ENCODE measurements at places on chromosomes 4 and X.

DNA sequence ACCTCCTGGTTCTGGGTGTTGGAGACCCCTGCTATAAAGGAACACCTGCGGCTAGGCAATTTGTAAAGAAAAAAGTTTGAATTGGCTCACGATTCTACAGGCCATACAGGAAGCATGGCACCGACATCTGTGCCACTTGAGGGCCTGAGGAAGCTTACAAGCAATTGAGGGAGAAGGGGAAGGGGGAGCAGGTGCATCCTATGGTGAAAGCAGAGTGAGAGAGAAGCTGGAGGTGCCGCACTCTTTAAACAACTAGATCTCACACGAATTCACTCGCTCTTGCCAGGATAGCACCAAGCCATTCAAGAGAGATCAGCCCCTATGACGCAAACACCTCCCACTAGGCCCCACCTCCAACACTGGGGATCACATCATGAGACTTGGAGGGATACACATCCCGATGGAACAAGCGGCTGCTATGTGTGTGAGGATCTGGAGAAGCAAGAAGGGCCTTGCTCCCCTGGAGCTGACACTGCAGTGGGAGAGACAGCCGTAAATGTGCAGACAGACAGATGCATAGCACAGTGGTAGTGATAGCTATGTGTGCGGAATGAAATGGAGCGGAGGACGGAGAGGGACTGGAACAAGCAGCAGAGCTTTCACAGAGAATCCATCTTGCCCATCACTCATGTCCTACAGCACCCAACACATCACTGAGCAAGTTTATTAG lies 60.7 kb upstream of the HELT start:
- H3K27ac ChIP-seq: no peak overlapping the region
- no peaks in the 10 kb centered on the region for H3K27me3 ChIP-seq
- no peak for DNase-seq
- H3K4me1 ChIP-seq: no peaks in the 10 kb centered on the region

DNA sequence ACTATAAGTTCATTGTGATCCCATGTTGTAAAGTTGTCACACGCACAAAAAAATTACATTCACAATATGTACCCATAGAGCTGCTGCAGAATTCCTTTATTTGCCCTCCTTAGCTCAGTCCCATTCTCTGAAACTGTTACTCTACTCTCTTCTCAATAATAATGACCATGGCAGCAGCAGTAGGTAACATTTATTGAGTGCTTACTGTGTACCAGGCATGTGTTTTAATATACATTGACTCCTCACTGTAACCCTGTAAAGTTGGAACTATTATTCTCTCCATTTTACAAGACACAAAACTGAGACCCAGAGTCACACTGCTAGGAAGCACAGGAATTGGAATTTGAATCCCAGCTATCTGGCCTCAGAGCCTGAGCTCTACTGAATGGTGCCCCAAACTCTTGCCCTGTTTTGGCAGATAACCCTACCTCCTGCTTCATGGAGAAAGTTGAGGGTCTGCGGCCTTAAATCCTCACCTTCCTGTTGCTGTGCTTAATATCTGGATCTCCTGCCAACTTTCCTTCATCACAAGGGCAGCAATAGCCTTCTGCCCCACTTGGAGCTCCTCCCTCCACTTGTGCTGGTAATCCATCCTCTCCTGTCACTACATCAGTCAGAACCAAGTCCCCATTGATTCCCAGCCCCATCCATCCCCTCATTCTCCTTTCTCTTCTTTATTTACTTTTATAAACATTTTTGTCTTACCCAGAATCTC lies 20.8 kb downstream of the GK start:
- no peaks in the 10 kb centered on the region for H3K36me3 ChIP-seq
- no peaks in the 10 kb centered on the region for H3K4me1 ChIP-seq
- no peak overlapping the region for H3K27ac ChIP-seq

DNA sequence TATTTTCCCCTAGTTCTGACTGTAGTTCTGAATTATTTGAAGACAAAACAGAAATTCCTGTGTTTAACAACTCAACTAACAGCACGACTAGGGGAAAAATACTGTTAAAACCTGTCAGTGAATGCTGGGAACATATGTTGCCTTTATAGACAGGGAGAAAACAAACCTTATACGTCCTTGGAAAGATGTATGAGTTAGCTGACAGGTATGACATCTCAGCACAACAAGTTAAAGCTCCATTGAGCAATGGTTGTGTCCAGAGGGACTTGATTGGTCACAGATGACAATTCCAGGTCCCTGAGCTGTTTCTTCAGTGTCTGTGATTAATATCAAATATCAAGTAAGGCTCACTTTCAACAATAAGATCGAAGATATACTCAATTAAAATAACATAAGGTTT lies 58.2 kb upstream of the DDIT4L start:
- no peaks in the 10 kb centered on the region for H3K27me3 ChIP-seq
- no peaks in the 10 kb centered on the region for H3K4me1 ChIP-seq
- H3K4me3 ChIP-seq: no peak overlapping the region
- no peak overlapping the region for H3K27ac ChIP-seq
- no peak for DNase-seq

DNA sequence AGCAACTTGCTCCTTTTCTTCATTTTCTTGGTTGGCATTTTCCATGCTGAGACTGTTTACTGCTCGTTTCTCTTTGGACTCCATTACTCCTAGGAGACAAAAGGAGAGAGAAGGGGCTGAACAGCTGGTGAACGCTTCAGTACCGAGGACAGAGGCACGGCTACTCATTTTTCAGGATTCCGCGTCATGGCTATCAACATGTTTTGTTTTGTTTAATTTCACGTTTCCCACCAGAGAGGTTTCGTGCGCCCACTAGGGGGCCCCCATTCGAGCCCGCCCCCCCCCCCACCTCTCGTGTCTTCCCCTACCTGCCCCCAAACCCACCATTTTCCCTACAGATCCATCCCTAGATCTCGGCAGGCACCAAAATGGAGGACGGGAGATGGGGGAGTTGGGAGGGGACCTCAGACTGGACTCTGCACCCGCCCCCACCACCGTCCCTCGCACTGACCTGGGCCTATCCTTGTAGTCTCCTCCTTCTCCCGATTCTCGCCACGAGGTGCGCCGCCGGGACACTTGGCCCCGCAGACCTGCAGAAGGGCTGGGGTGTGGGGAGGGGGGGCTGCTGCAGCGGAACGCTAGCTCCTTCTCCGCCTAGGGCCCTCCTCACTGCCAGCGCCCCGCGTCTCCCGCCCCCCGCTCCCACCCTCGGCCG lies 653 bp downstream of the BEX1 start:
- DNase-seq: no peak
- H3K27ac ChIP-seq: no peak overlapping the region
- H3K4me1 ChIP-seq: no peaks in the 10 kb centered on the region
- no peaks in the 10 kb centered on the region for H3K36me3 ChIP-seq
- H3K4me3 ChIP-seq: no peak overlapping the region

DNA sequence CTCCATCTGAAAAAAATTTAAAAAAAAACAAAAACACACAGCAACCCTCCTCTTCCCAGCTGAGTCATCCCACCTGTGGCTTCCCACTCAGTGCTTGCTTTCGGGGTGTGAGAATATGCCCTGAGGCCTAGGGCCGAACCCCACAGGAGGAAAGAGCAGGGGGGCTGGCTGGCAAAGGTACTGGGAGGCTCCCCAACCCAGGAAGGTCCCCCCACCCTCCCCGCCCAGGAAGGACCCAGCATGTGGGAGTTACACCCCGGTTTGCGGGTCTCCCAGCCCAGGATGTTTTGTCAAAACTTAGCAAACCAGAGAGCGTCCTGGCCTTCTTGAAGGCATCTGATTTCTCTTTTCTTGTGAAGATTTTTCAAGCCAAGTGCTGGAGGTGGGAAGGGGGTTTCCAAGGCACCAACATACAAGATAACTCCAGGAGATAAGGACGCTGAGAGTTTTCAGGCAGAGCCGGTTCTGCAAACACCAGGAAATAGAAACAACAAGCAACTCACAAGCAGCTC lies 25.7 kb upstream of the CSF2RA start:
- H3K4me3 ChIP-seq: no peak overlapping the region
- peaks cover 36% of the 10 kb centered on the region for H3K4me1 ChIP-seq
- no peaks in the 10 kb centered on the region for H3K36me3 ChIP-seq

- DNase-seq: no peak
- H3K4me3 ChIP-seq: no peak overlapping the region
- H3K27ac ChIP-seq: no peak overlapping the region
- H3K4me1 ChIP-seq: no peaks in the 10 kb centered on the region
- H3K36me3 ChIP-seq: no peaks in the 10 kb centered on the region
- no peaks in the 10 kb centered on the region for H3K27me3 ChIP-seq
Observed at GRCh38 chr4:88251924-88252323, 32.4 kb downstream of the PPM1K start.

DNA sequence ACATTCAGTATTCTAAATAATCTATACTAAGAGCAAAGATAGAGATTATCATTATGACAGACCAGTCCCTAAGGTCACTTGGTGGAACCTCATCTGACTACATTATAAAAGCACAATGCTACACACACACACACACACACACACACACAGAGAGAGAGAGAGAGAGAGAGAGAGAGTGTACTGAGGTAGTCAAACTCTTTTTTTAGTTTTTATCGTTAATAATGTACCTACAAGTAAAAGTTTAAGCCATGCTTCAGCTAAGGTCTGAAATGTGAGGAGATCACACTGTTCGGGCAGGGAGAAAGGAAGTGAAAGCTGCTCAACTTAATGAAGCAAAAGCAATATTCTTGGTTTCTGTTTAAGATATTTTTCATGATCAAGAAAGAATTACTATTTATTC lies 75.8 kb upstream of the CCDC160 start:
- H3K4me3 ChIP-seq: no peak overlapping the region
- H3K27ac ChIP-seq: no peak overlapping the region
- H3K27me3 ChIP-seq: no peaks in the 10 kb centered on the region

DNA sequence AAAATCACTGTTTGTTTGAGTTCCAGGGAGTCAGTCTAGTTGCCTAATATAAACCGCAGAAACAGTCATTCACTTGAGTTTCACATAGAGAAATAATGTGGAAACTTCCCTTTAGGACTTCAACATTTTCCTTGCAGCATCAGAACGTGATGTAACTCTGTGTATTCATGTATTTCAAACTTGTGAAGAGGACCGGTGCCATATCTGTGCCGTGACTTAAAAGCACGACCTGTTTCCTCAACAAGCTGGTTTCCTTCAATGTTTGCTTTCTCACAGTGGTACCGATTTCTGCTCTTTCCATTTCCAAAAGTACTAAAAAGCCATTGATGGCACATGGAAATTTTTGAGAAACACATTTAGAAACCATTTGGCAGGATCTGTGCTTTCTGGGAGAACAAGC lies 166.6 kb upstream of the RAPGEF2 start:
- H3K36me3 ChIP-seq: no peaks in the 10 kb centered on the region
- H3K4me1 ChIP-seq: no peaks in the 10 kb centered on the region
- DNase-seq: no peak
- peaks cover 4% of the 10 kb centered on the region for H3K27me3 ChIP-seq
- no peak overlapping the region for H3K4me3 ChIP-seq
- no peak overlapping the region for H3K27ac ChIP-seq

DNA sequence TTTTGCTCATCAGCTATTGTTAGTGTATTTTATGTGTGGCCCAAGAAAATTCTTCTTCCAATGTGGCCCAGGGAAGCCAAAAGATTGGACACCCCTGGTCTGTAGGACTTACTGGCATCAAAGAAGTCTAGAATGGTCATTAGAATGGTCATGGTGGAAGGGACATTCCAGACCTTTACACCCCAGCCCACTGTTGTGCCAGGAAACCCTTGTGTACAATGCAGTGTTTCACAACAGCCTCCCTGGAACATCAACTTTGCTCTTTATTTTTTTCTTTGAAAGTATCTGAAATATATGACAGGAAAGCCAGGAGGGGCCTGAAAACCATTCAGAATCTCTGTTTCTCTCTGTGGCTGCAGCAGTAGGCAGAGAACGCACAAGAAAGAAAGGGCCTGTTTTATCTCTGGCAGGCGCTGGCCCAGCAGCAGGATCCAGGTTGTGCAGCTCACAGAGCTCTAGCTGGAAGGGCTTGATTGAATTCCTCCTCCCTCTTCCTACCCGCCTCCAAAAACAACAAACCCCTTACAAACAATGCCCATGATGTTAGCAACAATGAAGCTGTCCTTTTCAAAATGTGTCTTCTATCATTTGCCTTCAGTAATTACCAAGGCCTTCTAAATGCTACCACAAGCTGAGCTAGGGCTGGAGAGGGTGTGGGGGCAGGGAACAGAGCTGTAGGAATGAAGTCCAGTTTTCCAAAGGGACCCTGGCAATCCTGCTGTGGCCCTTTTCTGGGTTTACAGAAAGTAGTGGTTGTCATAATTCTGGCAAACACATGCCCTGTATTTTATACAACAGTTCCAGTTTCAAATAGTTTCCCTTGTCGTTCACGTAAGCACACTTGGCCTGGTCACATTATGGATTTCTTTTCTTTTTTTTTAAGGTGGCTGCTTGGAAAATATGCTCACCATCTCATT lies 32.3 kb upstream of the TFDP3 start:
- H3K27me3 ChIP-seq: no peaks in the 10 kb centered on the region
- H3K27ac ChIP-seq: no peak overlapping the region
- DNase-seq: no peak
- H3K36me3 ChIP-seq: no peaks in the 10 kb centered on the region
- no peaks in the 10 kb centered on the region for H3K4me1 ChIP-seq

DNA sequence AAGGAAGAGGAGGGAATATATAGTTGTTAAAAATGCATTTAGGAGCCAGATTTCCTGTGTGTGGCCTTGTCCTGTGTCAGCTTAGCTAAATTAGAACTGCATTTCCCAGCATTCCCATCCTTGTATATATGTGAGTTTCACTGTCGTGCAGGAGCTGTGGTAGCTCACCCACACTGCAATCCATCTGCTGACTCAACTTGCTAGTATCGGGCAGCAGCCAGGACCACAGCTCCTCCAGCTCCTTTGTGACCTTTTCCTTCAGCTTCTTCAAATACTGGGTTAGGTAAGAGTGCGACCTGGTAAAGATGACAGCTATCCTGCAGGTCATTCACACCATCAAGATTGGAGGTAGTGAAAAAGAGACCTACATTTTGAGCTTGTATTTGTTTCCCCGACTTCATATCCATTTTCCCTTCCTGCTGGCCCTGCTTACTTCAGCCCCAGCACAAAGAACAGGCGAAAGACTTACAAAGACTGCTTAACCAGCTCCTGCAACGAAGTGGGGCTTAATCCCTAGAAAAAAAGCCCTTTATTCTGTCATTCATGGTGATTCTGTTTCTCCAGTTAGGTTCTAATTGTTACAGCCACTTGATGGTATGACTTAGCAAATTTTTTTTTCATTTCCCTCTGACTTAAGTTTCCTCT lies 11.4 kb downstream of the ASIC5 start:
- no peaks in the 10 kb centered on the region for H3K4me1 ChIP-seq
- no peaks in the 10 kb centered on the region for H3K27me3 ChIP-seq
- H3K36me3 ChIP-seq: no peaks in the 10 kb centered on the region
- no peak for DNase-seq
- H3K4me3 ChIP-seq: no peak overlapping the region
- H3K27ac ChIP-seq: no peak overlapping the region

DNA sequence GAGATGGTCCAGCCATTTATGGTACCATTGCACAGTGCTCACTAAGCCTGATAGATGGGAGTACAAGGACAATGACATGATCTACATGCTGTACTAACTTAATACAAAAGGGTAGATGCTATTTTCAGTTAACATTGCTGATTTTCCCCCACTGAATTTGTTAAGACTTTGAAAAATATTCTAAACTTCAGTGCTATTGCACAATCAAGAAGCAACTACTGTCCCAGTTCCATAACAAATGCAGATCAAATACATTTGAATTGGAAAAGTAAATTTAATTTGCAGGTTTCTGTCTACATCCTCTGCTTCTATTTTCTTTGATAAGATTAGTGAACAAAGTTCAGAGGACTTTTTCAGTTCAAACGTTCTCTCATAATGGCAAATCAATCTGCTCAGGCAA lies 366.8 kb upstream of the FGF13 start:
- no peaks in the 10 kb centered on the region for H3K4me1 ChIP-seq
- no peaks in the 10 kb centered on the region for H3K27me3 ChIP-seq
- DNase-seq: no peak
- H3K27ac ChIP-seq: no peak overlapping the region
- no peaks in the 10 kb centered on the region for H3K36me3 ChIP-seq

GRCh38 chr4:8409264-8410065 lies 31.1 kb downstream of the ACOX3 start:
- H3K27ac ChIP-seq: peak overlapping the region; percentile 61
- H3K4me3 ChIP-seq: no peak overlapping the region
- H3K27me3 ChIP-seq: no peaks in the 10 kb centered on the region
- peaks cover 16% of the 10 kb centered on the region for H3K36me3 ChIP-seq

Measured in natural killer cell (primary cell).